ENCODE measurements at places on chromosomes 12 and 14.

GRCh38 chr12:66960704-66961690, 282.1 kb upstream of the GRIP1 start:
- no peak for DNase-seq

DNA sequence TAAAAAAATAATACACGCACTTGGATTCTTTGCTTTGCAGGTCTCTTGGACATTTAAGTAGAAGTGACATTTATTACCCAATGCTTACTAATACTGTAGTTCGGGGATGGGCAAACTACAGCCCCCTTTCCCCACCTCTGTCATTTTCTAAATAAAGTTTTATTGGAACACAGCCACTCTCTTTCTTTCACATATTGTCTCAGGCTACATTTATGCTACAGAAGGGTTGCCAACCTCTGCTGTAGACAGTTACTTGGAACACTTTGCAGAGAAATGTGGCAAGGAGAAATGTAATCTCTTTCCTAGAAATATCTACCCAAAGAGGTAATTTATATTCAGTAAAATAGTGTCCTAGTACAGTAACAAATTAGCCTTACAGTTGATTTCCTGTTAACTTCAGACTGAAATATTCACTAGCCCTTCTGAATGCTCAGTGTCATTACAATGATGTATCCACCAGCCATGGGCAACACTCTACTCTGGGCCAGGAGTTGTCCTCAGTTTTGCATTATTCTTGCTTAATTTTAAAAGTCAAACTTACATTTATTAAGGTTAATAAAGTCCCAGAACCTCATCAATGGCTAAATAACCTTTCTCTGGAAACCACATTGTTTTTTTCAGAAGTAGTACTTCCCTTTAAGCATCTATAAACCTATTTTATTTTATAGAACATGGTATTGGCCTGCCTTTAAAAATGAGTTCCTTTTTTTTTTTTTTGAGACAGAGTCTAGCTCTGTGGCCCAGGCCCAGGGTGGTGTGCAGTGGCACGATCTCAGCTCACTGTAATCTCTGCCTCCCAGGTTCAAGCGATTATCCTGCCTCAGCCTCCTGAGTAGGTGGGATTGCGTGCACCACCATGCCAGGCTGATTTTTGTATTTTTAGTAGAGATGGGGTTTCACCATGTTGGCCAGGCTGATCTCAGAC, 269.6 kb upstream of the AMIGO2 start:
- DNase-seq: no peak

DNA sequence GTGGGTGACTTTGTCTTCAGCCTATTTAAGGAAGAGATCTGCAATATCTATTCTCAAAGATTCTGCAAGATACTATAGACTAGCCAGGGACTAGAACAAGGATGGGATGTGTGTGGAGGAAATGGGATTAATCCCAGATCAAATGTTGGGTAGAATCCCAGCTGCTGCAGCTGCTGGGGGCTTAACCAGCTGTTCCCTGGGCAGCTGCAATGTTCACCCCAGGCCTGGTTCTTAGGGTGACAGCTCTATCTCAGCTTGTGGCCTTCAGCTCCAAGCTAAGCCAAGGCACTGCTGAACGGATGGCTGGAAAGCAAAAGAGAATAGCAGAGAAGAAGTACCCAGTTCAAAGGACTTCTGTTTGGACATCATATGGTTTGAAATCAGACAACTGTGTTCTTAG, 10.0 kb upstream of the RHEBL1 start:
- no peak for DNase-seq

DNA sequence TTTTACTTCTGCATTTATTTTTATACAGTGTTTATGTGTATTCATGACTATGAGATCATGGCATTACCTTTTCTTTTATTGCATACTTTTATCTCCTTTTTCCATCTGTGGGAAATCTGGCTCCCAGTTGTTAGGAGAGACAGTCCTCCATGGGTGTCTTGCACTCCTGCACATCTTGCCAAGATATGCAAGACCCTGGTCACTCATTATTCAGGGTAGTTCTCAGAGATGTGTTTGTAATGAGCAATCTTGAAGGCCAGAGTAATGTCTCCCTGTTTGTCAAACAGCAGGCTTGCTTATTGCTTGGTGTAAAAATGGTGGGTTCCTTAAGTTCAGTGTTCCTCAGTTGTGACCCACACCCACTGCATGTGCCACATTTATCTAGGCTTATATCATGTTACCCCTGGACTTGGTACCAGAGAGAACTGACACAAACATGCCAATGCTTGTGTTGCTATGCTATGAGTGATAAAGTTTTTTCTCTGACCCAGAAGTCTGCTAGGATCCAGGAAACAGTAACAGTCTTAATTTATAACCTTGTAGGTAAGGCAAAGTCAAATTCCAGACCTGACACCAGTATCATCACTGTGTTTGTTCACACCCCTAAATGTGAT, 36.8 kb downstream of the PPHLN1 start:
- no peak for DNase-seq

DNA sequence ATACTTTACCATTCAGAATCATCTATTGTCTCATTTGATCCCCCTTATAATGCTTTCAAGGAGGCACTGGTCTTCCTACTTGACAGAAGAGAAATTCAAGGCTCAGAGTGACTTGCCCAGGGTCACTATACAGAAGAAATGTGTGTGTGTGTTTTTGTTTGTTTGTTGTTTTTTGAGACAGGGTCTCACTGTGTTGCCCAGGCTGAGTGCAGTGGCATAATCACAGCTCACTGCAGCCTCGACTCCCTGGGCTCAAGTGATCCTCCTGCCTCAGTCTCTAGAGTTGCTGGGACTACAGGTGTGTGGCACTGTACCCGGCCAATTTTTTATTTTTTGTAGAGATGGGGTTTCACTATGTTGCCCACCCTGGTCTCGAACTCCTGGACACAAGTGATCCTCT, 22.9 kb downstream of the IRF2BPL start:
- no peak for DNase-seq

- DNase-seq: no peak
These were observed 132.5 kb downstream of the LLPH start for GRCh38 chr12:65998031-65998430.

- DNase-seq: no peak
These were observed 12.6 kb downstream of the TMTC1 start for GRCh38 chr12:29771165-29771564.

DNA sequence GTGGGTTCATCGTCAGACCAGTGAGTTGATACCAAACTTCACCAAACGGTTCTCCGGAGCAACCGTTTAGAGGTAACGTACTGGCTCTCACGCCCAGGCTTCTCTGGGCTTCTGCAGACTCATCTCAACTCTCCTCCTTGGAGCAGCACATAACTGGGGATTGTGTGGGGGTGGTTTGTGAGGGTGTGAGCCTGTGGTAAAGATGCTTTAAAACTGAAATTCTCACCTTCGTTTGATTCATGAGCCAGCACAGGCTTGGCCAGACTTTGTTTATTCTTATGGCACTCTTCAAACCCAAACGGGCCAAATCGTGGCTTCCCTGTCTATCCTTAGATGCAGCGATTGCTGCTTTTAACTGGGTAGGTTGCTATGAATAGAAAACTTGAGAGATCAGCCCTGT, 121.3 kb downstream of the SAMD4A start:
- no peak for DNase-seq

GRCh38 chr14:90499121-90499520, 102.3 kb downstream of the CALM1 start:
- no peak for DNase-seq

DNA sequence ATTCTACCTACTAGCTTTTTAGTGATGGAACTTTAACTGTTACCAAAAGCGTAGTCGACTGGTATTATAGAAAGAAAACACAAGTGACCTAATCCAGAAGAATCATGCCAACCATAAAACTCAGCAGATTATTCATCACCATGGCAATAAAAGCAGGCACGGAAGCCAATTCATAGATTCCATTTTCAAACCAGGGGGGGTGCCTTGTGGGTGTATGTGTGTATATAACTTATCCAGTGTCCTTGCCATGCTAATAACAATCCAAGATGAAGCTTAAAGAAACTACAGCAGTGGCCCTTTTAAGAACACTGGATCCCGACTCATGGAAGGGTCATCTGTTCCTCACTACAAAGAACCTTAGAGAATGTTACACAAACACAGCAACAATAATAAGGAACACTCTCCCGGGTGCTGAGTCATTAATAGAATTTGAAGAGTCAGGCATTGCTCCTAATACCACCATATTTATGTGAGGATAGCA, 61.0 kb downstream of the EPS8 start:
- no peak for DNase-seq

- no peak for DNase-seq
These were observed 78.2 kb upstream of the MBIP start for GRCh38 chr14:36398463-36399291.

- no peak for DNase-seq
These were observed 164.3 kb downstream of the GRIN2B start for GRCh38 chr12:13817131-13817530.

GRCh38 chr14:53716578-53716977, 240.0 kb downstream of the BMP4 start:
- DNase-seq: no peak

GRCh38 chr12:79455286-79455685, 235.5 kb downstream of the PAWR start:
- DNase-seq: no peak

DNA sequence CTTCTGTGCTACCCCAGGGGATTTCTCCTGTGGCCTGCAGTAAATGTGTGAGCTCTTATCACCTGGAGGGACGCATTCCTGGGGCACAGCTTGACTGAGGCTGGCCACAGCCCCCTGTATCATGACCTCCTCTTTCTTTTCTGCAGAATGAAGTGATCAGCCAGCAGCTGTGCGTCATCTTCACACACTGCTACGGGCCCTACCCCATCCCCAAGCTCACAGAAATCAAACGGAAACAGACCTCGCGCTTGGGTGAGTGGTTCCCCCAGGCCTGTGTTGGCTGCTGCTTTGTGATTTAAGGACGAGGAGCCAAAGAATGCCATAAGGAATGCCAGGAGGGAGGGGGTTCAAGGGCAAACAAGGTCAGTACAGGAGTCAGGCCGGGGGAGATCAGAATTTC, 50.5 kb upstream of the PWP1 start:
- no peak for DNase-seq

- no peak for DNase-seq
These were observed 14.2 kb upstream of the IFT81 start for GRCh38 chr12:110109837-110110535.

DNA sequence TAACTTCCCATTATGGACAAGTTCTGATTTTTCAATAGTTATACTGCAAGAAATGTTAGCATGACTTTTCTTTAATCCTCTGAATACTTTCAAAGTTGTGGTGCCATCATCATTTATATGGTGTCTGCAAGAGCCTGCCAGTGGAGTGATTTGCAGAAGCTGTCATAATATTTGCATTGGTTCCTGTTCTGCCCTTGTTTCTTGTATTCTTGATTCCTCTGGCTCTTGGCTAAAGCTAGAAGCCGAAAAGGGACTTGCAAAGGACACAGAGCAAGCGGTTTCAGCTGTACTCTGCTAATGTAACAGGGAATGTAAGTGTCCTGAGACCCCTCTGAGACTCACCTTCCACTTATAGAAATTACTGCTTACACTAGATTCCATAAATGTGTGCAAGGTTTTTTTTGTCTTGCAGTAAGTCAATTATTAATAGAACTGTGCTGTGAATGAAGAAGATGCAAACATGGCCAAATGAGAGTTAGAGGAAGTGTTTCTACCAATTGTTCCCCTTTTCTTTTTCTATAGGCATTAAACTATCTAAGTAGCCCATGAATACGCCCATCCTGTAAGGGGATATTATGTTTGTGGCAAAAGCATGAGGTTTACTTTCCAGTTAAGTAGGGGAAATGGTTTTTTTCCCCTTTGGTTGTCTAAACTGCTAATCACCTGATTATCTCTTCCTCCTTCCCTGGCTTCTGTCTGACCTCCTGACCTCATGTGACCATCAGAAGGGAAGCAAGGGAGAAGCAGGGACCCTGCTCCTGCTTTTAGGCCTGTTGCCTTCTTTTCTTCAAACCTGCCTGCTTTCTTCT, 5.3 kb downstream of the DYRK4 start:
- DNase-seq: no peak

DNA sequence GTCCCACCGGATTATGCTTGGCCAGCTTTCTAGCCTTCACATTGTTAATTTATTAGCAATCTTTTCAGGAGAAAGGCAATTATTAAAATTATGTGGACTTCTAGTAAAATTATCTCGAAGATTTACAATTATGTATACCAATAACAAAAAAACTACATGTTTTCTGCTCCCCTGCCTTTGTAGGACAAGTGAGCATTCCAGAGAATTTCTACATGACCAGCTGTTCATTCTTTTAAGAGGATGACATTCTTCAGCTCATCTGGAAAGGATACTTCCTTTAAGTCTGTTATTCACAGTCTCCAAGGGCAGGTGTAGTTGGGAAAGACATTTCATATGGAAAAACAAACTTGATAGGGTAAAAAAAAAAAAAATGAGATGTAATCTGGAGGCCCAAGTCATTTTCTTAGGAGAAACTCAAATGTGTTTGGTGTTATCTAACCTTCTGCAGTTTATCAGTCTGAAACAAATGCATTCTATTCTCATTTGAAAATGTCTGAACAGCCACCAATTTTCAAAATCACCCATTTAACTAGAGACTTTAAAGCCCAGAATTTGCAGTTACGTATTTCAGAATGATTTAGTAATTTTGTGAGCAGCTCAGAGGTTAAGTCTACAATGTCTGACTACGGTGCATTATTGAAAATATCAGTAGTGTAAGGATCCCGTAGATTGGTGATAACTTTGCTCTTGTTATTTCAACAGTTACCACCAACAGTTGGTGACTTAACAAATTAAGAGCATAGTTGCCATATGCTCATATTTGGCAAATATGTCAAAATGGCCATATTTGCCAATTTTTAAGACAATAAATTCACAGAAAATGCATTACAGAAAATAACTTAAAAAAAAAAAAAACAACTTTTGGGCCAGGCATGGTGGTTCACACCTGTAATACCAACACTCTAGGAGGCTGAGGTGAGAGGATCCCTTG, 1.8 kb upstream of the PHLDA1 start:
- DNase-seq: no peak

- DNase-seq: no peak
These were observed 14.4 kb downstream of the ISCU start for GRCh38 chr12:108576660-108577234.

DNA sequence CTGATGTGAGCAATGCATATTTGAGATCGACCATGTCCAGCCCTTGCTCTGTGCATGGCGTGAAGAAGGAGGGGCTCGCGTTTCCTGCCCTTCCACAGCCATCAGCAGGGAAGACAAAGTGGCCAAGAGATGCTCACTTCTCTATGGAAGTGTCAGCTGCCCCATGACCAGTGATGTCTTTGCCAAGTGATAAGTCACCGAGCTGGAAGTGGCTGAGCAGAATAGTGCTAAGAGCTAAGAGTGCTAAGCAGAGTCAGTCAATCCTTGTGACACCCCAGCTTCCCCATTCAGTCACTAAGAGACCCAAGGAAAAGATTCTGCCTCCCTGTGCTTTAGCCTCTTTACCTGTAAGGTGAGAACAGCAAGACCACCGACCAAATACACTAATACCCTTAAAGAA, 50.5 kb upstream of the CEP83 start:
- no peak for DNase-seq

GRCh38 chr14:65805113-65805473, 392.6 kb downstream of the FUT8 start:
- no peak for DNase-seq

DNA sequence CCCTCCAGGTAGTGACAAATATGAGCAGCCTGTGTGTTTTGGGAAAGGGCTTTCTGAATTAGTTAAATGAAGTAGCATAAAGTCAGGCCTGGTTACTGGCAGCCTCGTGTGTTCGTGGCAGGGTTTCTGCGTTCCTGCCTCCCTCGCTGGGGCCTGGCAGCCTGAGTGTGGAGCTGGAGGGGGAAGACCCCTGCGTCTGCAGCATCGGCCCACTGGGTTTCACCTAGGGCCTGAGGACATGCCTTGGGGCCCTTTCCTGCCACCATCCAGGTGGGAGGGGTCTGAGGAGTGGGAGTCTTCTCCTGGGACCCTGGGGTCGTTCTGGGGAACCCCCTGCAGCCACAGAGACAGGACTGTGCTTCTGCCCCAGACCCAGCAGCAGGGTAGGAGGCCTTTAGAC, 20.4 kb upstream of the AMN start:
- DNase-seq: no peak

Data from WERI-Rb-1 (cell line).